ENCODE measurements at places on chromosomes 5 and 9.

DNA sequence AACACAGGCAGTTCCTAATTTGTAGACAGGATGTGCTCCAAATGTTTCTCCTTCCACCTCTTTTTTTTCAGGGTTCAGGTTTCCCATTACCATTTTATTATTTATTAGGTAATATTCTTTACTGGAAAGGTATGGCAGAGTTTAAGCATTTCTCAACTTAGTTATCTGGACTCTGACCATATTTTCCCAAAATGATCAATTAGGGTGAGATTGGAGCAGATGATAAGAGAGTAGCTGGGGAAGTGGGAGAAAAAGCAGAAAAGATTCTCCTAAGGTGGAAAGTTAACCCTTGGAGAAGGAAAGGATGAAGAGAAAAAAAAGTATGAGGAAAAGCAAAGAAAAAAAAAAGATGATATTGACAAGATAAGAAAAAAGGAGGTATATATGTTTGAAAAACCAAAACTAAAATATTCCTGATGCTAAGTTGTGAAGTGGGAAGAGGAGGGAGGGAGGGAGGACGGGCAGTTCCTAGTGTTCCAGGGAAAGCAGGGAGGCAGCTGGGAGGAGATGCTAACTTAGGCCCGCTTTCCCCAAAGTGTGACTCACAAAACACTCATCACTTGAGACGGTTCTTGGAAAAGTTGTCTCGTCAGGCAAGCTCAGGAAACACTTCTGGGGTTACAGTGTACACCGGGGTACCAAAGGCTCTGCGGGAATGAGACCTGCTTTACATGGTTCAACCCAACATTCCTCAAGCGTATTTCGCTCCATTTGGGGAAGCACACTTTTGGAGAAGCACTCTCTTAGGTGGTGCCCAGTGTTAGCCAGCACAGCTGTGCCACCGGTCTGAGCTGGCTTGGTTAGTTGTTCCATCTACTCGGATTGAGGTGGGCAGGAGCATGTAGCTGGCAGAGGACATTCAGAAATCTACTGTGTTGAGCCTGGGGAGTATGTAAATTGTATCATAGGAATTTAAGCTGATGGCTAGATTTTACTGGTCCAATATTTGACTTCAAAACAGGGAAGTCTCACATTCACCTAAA is 35.1 kb downstream of the B4GALT1 start:
- DNase-seq, result no peak

DNA sequence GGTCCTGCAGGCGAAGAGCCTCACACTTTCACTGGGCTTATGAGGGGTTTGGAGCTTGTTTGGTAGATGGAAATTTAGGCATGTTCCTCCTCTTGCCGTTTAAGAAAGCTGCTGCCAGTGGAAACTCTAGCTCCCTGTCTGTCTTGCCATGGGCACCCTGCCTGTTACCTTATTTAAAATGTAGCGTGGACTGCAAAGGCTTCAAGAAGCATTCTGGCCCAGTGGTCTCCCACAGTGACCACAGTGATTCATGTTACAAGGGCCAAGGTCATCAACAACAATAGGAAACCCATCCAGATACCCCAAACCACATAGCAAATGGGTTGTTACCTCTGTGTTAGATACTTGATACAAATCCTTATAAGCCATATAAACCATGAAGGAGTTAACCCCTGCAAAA is 96.6 kb downstream of the DPYSL3 start:
- DNase-seq, result no peak

DNA sequence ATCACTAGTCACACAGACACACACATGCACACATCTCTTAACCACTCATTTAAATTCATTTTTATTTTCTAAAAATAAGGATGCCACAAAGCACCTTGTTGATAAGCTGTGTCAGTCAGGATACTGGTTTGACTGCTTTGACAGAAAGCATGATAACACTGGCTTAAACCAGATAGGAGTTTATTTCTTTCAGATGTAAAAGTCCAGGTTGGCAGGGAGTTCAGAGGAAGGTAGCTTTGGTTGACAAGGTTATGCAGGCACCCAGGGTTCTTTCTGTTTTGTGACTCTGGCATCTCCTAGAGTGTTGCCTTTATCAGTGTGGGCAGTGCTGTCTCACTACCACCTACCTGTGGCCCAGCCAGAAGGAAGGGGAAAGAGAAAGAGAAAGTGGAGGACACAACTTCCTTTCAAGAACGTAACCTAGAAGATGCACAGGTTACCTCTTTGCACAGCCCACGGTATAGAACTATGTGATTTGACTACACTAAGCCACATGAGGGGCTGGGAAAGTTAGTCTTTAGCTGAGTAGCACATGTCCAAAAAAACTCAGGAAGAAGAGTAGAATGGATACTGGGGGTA is 334.7 kb downstream of the OSTF1 start:
- DNase-seq, result no peak

DNA sequence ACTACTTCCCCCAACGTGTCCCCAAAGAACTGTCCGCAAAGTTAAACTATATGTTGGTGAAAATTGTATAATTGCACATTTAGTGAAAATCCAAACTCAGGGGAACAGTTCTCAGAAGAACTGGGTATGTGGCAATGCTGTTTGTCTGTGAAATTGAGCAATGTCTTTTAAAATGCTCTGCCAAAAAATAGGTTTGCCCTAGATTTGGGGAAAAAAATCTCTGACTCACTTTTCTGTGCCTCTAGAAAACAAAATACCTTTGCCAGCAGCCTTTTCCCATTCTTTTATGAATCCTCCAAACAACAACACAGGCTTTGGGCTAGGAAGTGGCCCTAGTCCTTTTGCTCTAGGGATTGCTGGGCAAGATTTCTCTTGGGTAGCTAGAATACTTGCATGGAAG is 37.4 kb upstream of the ZNF608 start:
- no peak for DNase-seq

DNA sequence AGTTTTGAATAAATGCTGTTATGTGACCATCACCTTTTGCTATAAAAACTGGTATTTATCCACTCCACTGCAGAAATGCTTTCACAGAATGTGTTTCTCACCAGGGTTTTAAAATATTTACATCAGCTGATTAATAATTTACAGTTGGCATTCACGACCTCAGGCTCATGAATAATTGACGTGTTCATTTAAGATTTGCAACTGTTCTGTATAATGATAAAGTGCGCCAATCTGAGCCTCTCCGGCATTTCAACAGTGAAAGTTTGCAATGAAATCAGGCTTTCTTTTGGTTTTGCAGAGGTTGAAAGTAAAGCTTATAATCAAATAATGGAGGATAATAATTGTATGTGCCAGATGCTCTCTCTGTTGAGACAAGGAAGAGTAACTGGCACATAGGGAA is 434.9 kb downstream of the ICE1 start:
- no peak for DNase-seq

DNA sequence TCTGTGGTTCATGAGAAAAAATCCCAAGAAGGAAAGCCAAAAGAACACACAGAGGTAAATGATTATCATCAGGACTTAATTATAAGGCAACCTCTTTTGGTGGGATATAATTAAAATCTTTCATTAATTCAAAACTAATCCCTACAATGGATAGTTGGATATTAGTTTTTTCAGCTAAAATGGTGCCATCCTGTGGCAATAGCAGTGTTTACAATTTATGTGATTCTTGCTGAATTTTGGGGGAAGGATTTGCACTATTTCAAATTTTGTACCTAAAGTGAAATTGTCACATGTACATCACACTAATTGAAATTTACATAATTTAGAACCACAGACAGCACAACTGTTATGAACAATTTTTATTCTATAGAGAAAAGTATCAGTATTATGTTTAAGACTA is 67.0 kb downstream of the CAST start:
- DNase-seq, result no peak

All from NCI-H1436 treated with DMSO at 0.1 percent for 48 hours (cell line).